Urinary bladder (tissue), 4 donors: ENCODE measurements at places on chromosomes 13 and 19. TPM values are rescaled to one million over a fixed set of nuclear protein-coding genes. Genes with fewer than 3 reads are reported as not detected.

DNA sequence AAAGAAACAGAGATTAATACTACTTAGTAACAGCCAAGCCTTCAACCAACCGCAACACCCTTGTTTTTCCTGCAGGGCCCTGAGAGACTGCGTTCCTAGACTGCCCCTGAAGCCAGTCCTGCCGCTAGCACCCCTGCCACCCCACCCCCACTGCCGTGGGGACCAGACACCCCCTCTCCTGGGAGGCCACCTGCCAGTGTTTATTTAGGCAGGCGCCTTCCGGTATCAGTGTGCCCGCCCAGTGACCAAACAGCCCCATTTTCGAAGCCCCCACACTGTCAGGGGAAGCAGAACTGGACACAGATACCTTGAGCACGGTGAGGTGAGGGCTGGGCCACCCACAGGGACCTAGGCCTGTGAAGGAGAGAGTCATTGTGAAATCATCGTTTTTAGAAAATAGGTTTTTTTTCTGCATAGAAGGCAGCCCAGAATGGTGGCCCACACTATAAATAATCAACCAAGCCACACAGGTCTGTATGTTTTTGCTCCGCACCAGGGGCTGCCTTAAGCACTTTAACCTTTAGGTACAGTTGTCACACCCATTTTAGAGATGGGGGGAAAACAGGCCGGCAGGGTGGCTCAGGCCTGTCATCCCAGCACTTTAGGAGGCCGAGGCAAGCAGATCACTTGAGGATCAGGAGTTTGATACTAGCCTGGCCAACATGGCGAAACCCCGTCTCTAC, 3.5 kb upstream of the TLE5 start:
- no peak for DNase-seq

ATP7B gene
- total RNA-seq = 6.7 TPM

DNA sequence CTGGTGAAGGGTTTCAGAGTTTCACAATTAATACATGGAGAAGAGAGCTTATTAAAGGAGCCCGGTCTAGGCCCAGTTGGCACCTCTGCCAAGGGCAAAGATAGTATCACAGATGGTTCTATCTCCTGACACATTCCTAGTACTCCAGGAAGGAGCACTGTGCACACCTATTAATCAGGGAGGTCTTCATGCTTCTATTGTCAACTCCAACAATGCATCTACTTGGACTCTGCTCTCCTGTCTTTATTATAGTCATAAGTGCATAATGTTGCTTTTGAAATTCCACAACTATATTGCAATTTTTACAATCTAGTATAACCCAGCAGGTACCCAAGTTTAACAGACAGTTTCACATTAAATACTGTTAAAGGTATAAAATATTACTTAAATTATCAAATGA, 174.5 kb upstream of the TSC22D1 start:
- DNase-seq = no peak

DNA sequence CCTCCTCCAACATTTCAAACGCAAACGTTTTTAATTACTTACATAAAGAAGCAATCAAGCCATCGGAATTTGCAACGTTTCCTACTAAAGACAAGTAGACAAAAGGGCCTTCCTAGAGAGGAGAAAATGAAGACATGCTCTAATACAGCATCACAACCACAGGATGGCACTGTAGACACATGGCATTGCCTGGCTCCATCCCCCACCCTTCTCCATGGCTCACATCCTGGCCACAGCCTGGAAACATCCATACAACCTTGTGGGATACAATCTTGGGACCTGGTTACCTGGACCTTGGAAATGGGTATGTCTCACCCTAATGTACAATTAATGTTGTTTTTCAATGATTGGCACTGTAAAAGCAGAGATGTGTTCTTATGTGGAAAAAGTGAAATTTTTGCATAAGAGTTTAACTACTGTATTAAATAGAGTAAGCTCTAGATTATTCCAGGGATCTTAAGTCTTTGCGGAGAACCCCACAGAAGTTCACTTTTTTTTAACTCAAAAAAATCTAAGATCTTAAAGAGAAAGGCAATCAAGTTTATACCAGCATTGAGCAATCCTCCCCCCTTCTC, 21.5 kb downstream of the EBPL start:
- DNase-seq = no peak

- no peak for DNase-seq
Observed at GRCh38 chr13:93625536-93625935, 398.9 kb downstream of the GPC6 start.

GPALPP1 gene
- total RNA-seq = 46.8 TPM

ZNF888 gene
- total RNA-seq = 21.3 TPM

TSHZ3 gene
- 25.9 TPM for total RNA-seq

GRCh38 chr19:35184884-35185283, 30.3 kb downstream of the FXYD5 start:
- DNase-seq = no peak

UTP14C gene
- 29.2 TPM for total RNA-seq

DNA sequence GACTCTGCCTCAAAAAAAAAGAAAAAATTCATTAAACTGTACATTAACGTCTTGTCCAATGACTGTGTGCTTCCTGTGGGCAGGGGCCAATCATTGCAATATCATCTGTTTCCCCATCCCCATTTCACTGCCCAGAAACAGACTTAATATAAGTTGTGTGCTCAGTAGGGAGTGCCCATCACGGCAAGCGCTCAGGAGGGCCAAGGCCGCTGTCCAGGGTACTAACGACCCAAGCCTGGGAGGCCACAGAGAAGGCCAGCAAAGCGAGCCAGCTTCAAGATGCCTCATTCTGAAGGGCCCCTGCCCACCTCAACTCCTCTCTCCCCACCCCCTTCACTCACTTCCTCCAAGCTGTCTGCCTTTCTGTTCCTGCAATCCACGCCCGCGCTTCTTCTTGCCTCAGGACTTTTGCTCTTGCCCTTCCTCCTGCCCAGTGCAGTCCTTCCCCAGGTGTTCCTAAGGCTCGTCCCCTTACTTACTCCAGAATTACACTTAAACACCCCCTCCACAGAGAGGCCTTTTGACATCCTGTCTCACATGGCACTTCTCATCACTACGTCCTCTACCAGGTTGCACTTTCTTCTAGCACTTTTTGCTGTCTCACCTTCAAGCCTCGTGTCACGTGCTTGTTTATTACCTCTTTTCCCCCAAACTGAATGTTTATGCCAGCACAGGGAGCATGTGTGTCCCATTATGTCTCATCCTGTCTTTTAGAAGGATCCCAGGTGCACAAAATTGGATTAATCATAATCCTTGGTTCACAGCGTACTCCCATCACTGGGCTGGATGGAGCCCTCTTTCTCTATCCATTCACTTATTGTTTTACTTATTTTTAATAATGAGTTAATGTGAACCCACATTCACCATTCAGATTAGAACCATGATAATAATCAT, 11.3 kb upstream of the POU2F2 start:
- no peak for DNase-seq

RNF225 gene
- total RNA-seq = not detected

GPR12 gene
- not detected for total RNA-seq

GRCh38 chr19:31113293-31113692, 235.9 kb downstream of the TSHZ3 start:
- no peak for DNase-seq

- DNase-seq = no peak
Observed at GRCh38 chr13:18954254-18954653, 227.4 kb downstream of the TUBA3C start.

LACC1 gene
- total RNA-seq = 9.4 TPM

DNA sequence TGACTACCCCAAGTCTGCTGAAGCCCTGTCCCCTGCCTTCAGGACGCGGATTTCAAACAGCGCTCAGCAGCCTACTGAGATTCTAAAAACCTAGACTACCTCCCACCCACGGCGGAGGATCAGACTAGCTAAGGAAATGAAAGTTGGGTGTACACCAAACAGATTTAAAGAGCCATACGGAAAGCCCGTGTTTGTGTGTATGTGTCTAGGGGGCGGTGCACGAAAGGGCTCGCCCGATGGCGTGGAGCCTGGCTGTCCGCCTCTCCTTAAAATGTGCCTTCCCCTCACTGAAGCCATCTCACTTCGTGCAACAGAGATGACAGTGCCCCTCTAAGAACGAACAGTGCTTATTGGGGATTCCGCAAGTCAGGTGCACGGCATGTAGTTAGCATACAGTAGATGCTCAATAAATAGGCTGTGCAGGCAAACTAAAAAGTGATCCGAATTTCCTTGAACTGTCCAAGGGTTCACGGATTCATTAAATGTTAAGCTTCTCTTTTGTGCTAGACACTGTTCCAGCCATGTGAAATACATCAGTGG, 639 bp downstream of the LENG1 start:
- no peak for DNase-seq

DNA sequence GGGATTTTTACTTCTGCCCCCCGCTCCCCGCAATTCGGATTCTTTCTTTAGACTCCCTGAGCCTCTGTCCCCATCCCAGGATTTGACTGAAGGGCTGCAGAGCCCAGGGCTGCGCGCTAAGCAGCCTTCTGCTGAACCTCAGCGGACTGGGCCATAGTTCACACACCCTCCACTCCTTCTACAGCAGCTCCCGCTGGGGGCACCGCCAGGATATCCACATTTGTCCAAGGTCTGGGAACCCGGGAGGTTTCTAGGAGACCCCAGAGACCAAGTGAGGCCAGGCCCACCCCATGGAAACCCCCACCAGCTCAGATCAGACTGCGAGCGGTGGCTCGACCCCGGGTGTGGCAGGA, 463.3 kb downstream of the ITGBL1 start:
- no peak for DNase-seq

GRCh38 chr13:20174656-20175405, 14.0 kb upstream of the GJA3 start:
- DNase-seq = peak; percentile 61

DNA sequence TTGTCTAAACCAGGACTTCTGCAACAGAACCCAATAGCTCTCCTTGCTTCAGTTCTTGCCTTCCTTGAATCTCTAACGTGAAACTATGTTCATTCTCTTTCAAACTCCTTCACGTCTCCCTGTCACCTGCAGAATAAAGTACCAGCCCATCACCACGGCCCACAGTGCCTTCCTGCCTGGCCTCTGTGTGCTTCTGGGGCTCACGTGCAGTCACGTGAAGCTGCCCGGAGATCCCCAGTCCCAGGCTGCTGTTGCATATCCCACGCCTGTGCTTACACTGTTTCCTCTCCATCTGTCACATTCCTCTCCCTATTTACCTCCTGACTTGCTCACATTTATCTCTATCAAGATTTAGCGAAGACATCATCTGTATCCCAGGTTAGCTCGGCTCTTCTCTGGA, 102.8 kb downstream of the STARD13 start:
- no peak for DNase-seq

DNA sequence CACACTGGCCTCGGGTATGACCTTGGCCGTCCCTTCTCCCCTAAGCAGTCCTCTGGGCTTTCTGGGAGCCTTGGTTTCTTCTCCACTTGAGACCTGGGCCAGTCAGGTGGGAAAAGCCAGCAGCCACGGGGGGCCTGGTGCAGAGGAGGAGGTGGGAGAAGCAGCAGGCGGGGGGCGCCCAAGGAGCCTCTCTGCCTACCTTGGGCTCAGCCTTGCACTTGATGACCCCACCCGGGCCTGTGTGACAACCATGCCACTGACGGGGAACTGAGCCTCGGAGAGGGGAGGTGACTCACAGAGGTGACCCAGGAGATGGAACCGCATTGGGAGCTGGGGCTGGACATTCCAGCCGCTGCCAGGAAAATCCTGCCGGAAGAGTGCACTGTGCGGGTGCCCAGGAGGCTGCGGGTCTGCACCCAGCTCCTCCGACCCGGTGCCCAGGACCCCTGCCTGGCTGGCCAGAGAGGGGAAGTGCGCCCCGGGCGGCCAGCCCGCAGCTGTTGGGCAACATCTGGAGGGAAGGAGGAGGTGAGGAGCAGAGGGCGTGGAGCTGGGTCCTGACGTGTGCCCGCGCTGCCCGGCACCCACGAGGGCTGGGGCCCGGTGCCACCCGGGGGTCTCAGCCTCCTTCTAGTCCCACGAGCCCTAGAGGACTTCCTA, 23.4 kb upstream of the SLC7A10 start:
- DNase-seq = no peak

OR7C1 gene
- not detected for total RNA-seq

GRCh38 chr19:38451036-38451435, 17.5 kb downstream of the RYR1 start:
- DNase-seq = no peak

DNA sequence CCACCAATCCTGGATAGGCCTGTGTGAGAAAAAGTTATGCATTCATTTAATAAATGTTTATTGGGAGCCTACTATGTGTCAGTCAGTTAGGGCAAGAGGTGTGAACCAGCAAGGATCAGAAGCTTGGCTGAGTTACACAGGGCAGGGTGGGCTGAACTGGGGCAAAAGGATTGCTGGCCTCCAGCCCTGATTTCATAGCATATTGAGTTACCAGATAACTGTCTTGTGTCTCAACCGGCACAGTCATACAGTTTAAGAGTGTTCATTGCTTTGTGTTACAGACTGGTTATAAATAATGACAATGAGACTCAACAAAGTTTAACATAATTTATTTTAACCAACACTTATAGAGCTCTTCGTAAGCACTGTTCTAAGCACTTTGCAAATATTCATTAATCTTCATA, 253.8 kb downstream of the DLEU7 start:
- DNase-seq = no peak

KL gene
- total RNA-seq = 6.0 TPM

DNA sequence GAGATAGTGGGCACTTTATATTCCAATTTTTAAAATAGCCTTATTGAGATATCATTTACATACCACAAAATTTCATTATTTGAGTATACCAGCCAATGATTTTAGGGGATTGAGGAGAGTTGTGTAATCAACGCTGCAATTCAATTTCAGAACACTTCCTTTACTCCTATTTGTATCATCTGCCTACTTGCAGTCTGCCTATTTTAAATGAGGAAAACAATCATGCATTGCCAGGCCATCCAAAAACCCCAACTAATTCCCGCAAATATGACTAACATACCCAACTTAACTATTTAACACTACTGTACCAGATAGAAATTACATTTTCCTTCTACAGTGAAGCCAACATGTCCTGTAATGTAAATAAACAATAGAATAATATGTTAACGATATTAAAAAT, 26.7 kb downstream of the CAB39L start:
- no peak for DNase-seq

DNA sequence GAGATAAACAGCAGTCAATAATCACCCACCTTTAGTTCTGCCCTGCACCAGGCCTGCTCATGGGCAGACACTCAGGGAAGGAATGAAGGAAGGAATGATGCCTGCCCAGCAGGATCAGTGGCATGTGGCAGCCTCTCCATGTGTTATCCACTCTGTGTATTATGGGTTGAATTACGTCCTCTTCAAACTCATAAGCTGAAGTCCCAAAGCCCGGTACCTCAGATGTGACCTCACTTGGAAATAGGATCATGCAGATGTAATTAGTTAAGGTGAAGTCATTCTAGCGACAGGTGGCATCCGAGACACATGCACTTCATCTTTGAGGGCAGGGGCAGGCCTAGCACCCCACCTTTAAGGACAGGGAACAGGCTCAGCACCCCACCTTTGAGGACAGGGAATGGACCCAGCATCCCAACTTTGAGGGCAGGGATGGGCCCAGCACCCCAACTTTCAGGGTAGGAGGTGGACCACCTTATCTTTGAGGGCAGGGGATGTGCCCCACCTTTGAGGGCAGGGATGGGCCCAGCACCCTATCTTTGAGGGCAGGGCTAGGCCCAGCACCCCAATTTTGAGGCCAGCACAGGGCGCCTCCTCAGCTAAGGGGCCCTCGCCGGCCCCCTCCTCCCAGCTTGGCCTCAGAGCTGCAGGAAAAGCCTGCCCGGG, 127.6 kb downstream of the URI1 start:
- no peak for DNase-seq
